H1 (cell line): ENCODE measurements at places on chromosomes 1 and 21. TPM values are rescaled to one million over a fixed set of nuclear protein-coding genes. Genes with fewer than 3 reads are reported as not detected.

GRCh38 chr1:63868268-63868781 lies 94.5 kb downstream of the ROR1 start:
- H3K27me3 ChIP-seq = no peaks in the 10 kb centered on the region
- H3K4me3 ChIP-seq = no peak overlapping the region
- H3K27ac ChIP-seq = no peak overlapping the region
- DNase-seq = no peak
- H3K4me1 ChIP-seq = peaks cover 5% of the 10 kb centered on the region

DNA sequence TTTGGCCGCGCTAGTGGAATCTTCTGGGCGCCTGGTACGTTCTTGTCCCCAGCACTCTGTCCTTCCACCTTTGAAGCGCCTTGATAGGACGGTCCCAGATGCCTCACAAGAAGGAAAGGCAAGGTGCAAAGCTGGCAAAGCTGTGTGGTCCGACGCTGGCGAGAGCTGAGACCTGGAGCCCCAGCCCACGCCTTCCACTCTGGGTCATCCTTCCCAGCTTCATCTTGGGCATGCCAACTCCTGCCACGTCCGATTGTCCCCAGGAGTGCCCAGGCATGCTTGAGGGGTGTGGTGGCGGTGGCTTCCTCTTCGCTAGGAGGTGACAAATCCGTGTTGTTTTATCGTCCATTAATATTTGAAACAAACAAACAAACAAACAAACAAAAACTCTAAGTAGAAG lies 123.9 kb upstream of the DPYD start:
- H3K27ac ChIP-seq = no peak overlapping the region
- H3K36me3 ChIP-seq = no peaks in the 10 kb centered on the region
- peak overlapping the region; percentile 46 for H3K4me3 ChIP-seq

GRCh38 chr21:14480411-14481031 lies 65.6 kb downstream of the SAMSN1 start:
- no peak for DNase-seq
- H3K4me3 ChIP-seq = no peak overlapping the region
- no peaks in the 10 kb centered on the region for H3K36me3 ChIP-seq
- H3K4me1 ChIP-seq = no peaks in the 10 kb centered on the region

GRCh38 chr1:174964972-174965361 lies 34.8 kb upstream of the CACYBP start:
- H3K36me3 ChIP-seq = peaks cover 10% of the 10 kb centered on the region
- no peak overlapping the region for H3K27ac ChIP-seq
- no peak overlapping the region for H3K4me3 ChIP-seq

Gene SYCP1
- 0.11 and 0.44 TPM in 2 replicates for total RNA-seq

Gene ANGPTL1
- not detected in 2 replicates for total RNA-seq

Gene LCK
- 71.6 and 75.3 TPM in 2 replicates for total RNA-seq

Gene HLX
- 0.30 and 0.50 TPM in 2 replicates for total RNA-seq

GRCh38 chr1:93384656-93385055 lies 38.9 kb downstream of the DR1 start:
- no peaks in the 10 kb centered on the region for H3K27me3 ChIP-seq
- no peaks in the 10 kb centered on the region for H3K36me3 ChIP-seq
- no peak overlapping the region for H3K4me3 ChIP-seq
- no peak for DNase-seq
- H3K4me1 ChIP-seq = no peaks in the 10 kb centered on the region
- H3K27ac ChIP-seq = no peak overlapping the region

- peak; percentile 73 for DNase-seq
- peak overlapping the region; percentile 70 for H3K4me3 ChIP-seq
- H3K27ac ChIP-seq = no peak overlapping the region
- H3K36me3 ChIP-seq = no peaks in the 10 kb centered on the region
Measured at GRCh38 chr1:75615613-75616435, 4.9 kb upstream of the SLC44A5 start.

DNA sequence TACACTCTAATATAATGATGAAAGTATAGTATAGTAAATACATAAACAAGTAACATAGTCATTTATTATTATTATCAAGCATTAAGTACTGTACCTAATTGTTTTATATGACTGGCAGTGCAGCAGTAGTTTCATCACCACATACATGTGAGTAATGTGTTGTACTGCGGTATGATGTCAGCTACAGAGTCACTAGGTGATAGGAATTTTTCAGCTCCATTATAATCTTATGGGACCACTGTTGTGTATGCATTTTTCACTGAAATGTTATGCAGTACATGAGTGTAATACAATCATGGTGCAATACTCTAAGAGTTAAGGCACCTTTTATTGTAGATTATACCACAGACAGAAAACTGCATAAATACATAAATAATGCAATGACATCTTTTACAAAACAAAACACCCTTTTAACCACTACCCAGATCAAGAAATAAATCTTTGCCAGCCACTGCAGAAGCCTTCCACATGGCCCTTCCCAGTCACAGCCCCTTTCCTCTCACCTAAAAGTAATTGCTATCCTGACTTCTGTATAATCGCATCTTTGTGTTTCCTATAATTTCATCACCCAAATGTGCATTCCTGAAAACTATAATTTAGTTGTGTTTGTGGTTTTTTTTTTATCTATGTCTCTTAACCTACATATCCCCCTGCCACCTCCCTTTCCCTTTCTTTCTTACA lies 16.3 kb downstream of the ABCD3 start:
- no peaks in the 10 kb centered on the region for H3K4me1 ChIP-seq
- no peak overlapping the region for H3K4me3 ChIP-seq
- H3K27ac ChIP-seq = no peak overlapping the region
- H3K27me3 ChIP-seq = no peaks in the 10 kb centered on the region

GRCh38 chr1:62906428-62906886 lies 122.5 kb downstream of the ATG4C start:
- no peaks in the 10 kb centered on the region for H3K36me3 ChIP-seq
- H3K4me3 ChIP-seq = no peak overlapping the region
- H3K4me1 ChIP-seq = no peaks in the 10 kb centered on the region
- DNase-seq = peak; percentile 54

Gene USP1
- 48.3 and 49.6 TPM in 2 replicates for total RNA-seq

Gene ATP1A4
- total RNA-seq = 0.57 and 0.61 TPM in 2 replicates

DNA sequence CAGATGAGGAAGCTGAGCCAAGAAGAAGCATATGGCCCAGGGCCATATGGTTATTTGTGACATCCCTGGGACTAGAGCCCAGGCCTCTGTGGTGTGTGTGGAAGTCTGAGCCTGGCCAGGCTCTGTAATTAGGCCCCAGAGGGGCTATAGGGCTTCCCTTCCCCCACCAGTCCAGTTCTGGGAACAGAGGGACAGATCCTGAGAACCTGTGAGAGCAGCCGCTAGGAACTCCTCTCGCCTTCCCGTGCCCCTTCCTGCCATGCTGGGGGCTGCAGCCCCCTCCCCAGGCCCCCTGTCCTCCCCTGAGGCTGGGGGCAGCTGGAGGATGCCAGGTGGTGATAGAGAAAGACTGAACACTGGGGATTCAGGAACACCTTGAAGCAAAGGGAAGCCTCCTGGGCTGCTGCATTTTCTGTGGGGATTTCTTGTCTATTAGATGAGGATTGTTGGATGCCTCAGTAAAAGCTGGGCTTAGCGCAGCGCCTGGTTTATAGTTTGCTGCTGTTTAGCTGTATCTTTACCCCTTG lies 33.3 kb downstream of the COQ8A start:
- no peaks in the 10 kb centered on the region for H3K27me3 ChIP-seq
- no peak for DNase-seq
- H3K4me1 ChIP-seq = no peaks in the 10 kb centered on the region
- H3K4me3 ChIP-seq = no peak overlapping the region
- H3K36me3 ChIP-seq = no peaks in the 10 kb centered on the region; the same call in 1 of the 2 replicates

DNA sequence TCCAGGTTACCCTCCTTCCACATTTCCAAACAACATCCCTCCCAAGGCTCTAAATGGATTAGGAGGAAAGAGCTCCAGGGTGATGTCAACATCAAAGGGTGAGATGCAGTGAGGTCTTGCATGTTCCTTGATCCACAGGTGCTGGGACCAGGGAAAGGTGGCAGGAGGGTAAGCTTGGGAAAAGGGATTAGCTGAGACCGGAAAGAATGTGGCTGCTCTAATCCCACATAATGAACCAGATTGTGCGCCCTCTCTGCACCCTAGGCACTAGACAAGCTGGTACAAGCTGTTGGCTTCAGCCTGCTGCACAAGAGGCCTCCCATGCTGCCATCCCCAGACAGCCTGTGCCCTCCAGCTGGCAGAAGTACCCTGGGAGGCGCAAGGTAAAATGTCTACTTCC lies 34.9 kb downstream of the PLXNA2 start:
- H3K27me3 ChIP-seq = no peaks in the 10 kb centered on the region
- H3K36me3 ChIP-seq = no peaks in the 10 kb centered on the region
- H3K27ac ChIP-seq = no peak overlapping the region
- no peak overlapping the region for H3K4me3 ChIP-seq
- H3K4me1 ChIP-seq = peaks cover 2% of the 10 kb centered on the region; the same call in 1 of the 2 replicates

DNA sequence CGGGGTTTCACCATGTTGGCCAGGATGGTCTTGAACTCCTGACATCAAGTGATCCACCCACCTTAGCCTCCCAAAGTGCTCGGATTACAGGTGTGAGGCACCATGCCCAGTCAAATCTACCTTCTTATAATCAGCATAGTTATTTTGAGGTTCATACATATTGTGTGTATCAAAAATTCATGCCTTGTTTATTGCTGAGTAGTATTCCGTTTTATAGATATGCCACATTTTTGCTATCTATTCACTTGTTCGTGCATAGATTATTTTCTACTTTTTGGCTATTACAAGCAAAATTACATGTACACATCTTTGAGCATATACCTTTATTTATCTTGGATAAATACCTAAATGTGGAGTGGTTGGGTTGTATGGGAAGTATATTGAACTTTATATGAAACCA lies 344.9 kb downstream of the CAMTA1 start:
- no peak overlapping the region for H3K27ac ChIP-seq
- H3K36me3 ChIP-seq = no peaks in the 10 kb centered on the region

GRCh38 chr1:212955098-212955497 lies 4.8 kb downstream of the VASH2 start:
- H3K27ac ChIP-seq = no peak overlapping the region
- peaks cover 53% of the 10 kb centered on the region for H3K36me3 ChIP-seq
- no peak overlapping the region for H3K4me3 ChIP-seq
- H3K27me3 ChIP-seq = no peaks in the 10 kb centered on the region
- H3K4me1 ChIP-seq = peaks cover 18% of the 10 kb centered on the region

DNA sequence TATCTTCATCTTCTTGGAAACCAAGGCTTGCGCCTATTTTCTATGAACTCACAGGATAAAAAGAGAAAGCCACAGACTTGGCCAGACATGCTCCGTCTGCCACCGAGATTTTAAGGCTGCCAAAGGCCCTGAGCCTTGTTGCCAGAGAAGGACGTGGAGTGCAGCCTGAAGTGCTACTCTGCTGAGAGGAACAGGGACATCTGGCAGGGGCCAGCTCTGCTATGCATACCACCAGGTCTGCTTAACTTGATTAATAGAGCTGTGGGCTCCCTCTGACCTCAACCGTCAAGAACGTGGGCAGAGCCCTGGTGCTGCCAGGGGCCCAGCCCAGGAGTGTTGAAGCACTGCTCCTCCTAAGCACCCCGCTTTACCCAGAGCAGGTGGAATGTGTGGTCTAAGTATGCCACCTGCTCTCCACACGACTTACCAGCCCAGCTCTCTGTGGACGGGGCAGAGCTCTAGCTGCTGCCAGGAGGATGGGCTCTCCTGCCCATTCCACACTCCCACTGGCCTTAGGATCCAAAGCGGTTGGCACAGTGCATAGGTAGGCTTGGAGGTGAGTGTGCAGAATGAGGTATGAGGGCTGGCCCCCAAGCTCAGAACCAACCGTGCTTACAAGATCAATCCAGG lies 10.6 kb downstream of the HCRTR1 start:
- no peaks in the 10 kb centered on the region for H3K27me3 ChIP-seq
- H3K4me3 ChIP-seq = no peak overlapping the region
- H3K27ac ChIP-seq = no peak overlapping the region
- no peaks in the 10 kb centered on the region for H3K4me1 ChIP-seq
- DNase-seq = no peak

GRCh38 chr1:21256776-21257175 lies 33.5 kb downstream of the ECE1 start:
- H3K27me3 ChIP-seq = no peaks in the 10 kb centered on the region
- H3K4me1 ChIP-seq = peaks cover 2% of the 10 kb centered on the region; the same call in 1 of the 2 replicates

DNA sequence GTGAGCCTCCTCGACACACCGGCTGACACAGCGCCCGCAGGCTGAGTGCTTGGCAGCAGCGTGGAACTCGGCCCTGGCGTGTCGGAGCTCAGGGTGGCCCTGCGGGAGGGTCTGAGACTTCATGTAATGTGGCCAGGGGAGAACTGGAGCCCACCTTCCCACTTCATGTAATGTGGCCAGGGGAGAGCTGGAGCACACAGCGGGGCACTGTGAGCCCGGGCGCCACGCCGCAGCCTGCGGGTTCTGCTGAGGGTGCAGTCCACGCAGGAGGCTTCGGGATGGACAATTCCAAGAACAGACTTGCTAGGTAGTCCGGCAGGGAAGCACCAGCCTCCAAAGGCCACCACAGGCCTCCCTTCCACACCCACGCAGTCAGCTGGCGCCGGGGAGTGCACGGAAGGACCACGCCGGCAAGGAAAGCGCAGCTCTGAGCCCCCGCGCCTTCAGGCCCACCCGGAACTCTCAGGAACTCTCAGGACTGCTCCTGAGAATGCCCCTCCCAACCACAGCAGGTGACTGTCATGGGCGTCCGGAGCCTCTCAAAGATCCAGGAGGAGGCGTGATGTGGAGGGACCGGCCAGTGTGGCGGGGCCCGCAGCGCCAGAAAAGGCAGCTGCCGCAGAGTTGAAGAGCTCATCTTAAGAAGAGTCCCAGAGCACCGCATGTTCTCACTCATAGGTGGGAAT lies 19.3 kb upstream of the ADARB1 start:
- peaks cover 3% of the 10 kb centered on the region; the same call in 1 of the 2 replicates for H3K27me3 ChIP-seq
- no peak overlapping the region for H3K4me3 ChIP-seq
- H3K27ac ChIP-seq = no peak overlapping the region
- H3K36me3 ChIP-seq = no peaks in the 10 kb centered on the region

Gene CRYZ
- 40.6 and 43.8 TPM in 2 replicates for total RNA-seq

- H3K27ac ChIP-seq = no peak overlapping the region
- no peaks in the 10 kb centered on the region for H3K4me1 ChIP-seq
- DNase-seq = no peak
Measured at GRCh38 chr1:17498214-17498613, 41.3 kb upstream of the ARHGEF10L start.

Gene CFAP126
- total RNA-seq = not detected in 2 replicates

GRCh38 chr1:151893176-151893924 lies 16.0 kb downstream of the THEM4 start:
- no peaks in the 10 kb centered on the region for H3K4me1 ChIP-seq
- DNase-seq = no peak
- H3K36me3 ChIP-seq = no peaks in the 10 kb centered on the region; the same call in none of the 2 replicates
- no peak overlapping the region for H3K4me3 ChIP-seq
- H3K27ac ChIP-seq = no peak overlapping the region

GRCh38 chr21:24716281-24716918 lies 890.9 kb downstream of the MRPL39 start:
- H3K36me3 ChIP-seq = no peaks in the 10 kb centered on the region
- no peak overlapping the region for H3K4me3 ChIP-seq
- no peaks in the 10 kb centered on the region for H3K4me1 ChIP-seq
- no peak for DNase-seq
